ENCODE measurements at places on chromosomes 5 and 9.

- DNase-seq: no peak
Observed at GRCh38 chr9:134592819-134593200, 48.8 kb upstream of the COL5A1 start.

DNA sequence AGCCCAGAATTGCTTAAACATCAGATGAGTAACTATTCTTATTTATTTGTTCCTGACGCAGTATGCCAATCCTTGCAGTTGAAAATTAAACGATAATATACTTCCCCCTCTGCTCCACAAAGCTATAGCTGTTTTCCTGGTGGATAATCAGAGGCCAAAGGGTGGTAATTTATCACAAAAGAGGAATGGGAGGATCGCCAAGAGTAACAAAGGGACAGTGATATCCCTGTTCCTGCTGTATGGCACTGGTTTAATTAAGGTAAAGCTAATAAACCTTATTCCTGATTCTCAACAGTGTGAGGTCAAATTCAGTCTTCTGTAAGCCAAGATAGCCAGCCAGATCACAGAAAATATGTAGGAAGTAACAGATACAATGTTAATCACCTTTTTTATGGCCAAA is 33.4 kb upstream of the PTGER4 start:
- DNase-seq: no peak

DNA sequence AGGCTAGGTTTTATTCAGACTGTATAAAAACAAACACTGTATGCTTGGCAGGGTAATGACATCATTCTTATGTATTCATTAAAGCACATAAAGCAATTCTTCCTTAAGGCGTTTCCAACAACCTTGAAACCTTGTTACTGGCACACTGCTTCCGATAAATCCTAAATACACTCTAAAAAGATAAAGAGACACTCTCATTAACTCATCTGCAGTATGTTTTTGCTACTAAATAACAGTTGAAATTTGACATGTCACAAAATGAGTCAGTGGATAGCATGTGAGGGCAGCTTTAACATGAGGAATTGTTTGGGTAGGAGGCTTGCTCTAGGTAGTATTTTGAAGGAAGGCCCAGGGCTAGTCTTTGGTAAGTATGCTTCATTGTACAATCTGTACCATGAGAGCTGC is 13.7 kb downstream of the YIPF5 start:
- DNase-seq: no peak

- DNase-seq: no peak
Observed at GRCh38 chr5:28012538-28012937, 974.2 kb upstream of the CDH9 start.

Data from Daoy (cell line).